CD4-positive, alpha-beta T cell treated with Interleukin-21 for 1 hour (primary cell): ENCODE measurements at places on chromosomes 3 and 15.

DNA sequence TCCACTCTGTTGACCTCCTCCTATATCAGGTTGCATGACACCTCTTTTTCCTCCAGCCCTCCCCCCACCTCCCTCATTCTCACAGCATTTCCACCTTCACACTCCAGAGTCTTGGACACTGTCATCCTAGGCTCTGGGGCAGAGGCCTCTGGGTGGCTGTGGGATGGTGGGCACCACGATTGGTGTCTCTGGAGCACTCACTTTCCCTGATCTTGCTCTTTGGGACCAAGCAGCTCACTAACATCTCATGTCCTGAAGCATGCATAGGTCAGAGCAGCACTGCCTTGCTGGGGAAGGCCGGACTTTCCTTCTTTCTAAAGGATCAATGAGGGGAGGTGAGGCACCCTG lies 14.9 kb downstream of the ZBTB47 start:
- DNase-seq, result no peak

- DNase-seq, result no peak
These were observed 19.4 kb upstream of the ADAMTS7 start for GRCh38 chr15:78830514-78831228.

DNA sequence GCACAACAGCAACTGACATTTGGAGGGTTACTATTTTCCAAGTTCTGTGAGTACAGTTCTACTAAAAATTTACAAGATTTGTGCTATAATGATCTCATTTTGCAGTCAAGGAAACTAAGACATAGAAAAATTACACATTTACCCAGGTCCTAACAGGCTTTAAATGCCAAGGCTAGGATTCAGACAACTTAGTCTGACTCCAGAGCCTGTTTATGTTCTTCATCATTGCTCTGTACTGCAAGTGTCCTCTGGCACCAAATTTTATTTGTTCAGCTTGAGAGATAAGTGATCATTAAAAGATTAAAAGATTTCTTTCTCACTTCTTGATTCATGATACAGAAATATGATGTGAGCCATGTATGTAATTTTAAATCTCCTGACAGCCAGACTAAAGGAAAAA lies 290.8 kb downstream of the UBE2E2 start:
- DNase-seq, result no peak

GRCh38 chr15:41568350-41569017 lies 9.5 kb downstream of the TYRO3 start:
- no peak for DNase-seq

GRCh38 chr3:140067487-140067886 lies 132.5 kb downstream of the CLSTN2 start:
- no peak for DNase-seq

GRCh38 chr3:195893516-195893915 lies 14.8 kb downstream of the TNK2 start:
- no peak for DNase-seq

DNA sequence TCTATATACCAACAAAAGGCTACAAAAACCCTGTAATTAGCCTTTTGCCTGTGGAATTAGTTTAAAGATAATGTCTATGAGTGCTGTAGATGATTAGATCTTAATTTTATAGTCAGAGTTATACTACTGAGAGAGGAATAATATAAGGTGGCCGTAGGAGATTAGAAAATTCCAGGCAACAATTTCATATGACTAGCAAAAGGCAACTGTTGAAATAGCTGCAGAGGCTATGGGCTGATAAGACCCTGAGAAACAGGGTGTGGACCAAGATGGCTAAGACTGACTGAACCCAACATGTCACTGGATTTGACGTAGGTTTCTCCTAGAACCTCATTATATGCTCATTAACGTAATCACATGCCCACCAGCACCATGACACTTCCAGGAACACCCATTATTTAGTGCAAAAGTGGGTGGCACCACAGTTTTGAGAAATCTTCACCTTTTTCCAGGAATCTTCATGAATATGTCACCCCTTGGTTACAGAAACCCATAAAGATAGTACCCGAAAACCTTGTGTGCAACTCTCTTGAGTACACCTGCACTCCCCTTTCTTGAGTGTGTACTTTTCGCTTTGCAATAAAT lies 29.1 kb upstream of the SCG3 start:
- DNase-seq, result no peak

- no peak for DNase-seq
These were observed 4.0 kb downstream of the TLE3 start for GRCh38 chr15:70093481-70094319.

DNA sequence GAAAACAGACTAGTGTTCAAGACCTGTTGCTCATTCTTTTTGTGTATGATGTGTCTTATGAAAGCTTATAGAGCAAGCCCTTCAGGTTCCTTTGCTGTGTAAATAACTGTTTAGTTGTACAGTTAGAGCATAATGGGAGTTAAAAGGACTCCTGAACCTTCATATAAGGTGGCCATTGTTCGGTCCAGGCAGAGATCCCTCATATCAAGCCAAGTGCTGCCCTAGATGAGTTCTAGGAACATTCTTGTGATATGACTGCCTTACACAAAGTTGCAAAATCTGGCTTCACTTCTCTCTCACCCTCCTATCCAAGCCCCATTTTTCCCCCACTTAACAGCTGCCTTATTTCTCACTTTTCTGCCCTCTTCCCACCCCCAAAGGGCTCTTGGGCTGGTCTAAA lies 26.9 kb downstream of the GYG1 start:
- DNase-seq, result no peak

- no peak for DNase-seq
These were observed 40.5 kb downstream of the ZIC1 start for GRCh38 chr3:147449669-147450068.

GRCh38 chr15:60372756-60373155 lies 25.0 kb downstream of the ANXA2 start:
- DNase-seq, result no peak

DNA sequence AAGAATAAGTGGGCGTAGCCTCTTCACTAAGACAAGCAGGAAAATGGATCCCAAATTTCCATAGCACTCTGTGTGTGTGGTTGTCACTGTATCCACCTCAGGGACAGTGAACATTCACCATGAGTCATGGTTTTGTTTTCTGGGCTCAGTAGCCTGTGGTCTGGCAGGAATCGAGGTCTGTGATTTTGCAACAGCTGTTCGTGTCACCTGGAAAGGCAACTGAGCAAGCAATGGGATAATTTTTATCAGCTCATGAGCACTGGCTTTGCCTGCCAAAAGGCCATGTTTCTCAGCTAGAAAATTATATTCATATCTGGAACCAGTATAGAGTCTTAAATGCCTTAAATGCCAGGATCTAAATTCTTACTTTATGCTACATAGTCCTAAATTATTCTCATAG lies 60.9 kb downstream of the STRIT1 start:
- no peak for DNase-seq

DNA sequence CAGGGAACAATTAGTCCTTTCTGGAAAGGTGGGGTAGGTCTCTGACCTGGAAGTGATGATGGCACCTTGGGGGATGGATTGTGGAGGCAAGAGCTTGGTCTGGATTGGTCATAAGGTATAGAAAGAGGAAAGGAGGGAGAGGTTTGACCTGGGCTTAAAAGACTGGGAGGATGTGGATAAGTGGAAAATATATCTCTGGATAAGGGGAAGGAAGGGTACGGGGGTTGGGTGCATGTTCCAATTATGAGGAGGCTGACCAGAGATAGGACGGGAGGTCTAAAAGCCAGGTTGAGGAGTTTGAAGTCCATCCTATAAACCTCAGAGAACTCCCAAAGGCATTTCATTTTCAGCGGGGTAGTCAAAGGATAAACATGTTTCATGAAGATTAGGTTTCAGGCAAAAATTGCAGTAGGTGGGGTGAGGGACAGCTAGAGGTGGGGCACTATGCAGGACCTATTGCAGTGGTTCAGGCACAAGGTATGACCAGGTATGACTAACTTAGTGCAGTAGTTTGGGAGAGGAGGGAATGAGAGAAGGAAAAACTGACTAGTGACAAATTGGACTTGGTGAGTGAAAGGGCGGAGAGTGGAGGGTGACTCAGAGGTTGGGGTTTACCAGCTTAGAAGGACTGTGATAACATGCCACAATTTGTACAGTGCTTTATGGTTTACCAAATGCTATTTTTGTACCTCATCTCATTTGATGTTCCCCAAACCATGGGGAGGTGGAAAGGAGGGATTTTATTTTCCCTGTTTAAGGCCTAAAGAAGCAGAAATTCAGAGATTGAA lies 10.7 kb downstream of the PDE8A start:
- no peak for DNase-seq

GRCh38 chr15:35540885-35541284 lies 5.1 kb downstream of the DPH6 start:
- no peak for DNase-seq

GRCh38 chr3:181687190-181687589 lies 24.5 kb upstream of the SOX2 start:
- no peak for DNase-seq

DNA sequence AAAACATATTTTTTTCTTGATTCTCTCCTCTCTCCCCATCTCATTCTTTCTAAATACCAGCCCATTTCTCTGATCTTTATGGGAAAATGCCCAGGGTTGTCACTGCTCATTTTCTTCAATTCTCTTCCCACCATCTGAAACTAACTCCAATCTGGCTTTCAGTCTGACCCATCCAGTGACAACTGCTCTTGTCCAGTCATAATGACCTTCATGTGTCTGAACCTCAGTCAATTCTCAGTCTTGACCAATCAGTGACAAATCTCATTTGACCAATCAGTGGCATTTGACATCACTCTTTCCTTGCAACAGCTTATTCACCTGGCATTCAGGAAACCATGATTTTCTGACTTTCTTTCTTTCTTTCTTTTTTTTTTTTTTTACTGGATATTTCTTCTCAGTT lies 15.1 kb downstream of the VEPH1 start:
- no peak for DNase-seq

GRCh38 chr3:148863814-148864213 lies 1.3 kb upstream of the CPA3 start:
- DNase-seq, result no peak
